ENCODE measurements at places on chromosomes 7 and 10. TPM values are rescaled to one million over a fixed set of nuclear protein-coding genes. Genes with fewer than 3 reads are reported as not detected.
A peak's percentile ranks its signal among the peaks of the same experiment; 100 is the strongest.

DNA sequence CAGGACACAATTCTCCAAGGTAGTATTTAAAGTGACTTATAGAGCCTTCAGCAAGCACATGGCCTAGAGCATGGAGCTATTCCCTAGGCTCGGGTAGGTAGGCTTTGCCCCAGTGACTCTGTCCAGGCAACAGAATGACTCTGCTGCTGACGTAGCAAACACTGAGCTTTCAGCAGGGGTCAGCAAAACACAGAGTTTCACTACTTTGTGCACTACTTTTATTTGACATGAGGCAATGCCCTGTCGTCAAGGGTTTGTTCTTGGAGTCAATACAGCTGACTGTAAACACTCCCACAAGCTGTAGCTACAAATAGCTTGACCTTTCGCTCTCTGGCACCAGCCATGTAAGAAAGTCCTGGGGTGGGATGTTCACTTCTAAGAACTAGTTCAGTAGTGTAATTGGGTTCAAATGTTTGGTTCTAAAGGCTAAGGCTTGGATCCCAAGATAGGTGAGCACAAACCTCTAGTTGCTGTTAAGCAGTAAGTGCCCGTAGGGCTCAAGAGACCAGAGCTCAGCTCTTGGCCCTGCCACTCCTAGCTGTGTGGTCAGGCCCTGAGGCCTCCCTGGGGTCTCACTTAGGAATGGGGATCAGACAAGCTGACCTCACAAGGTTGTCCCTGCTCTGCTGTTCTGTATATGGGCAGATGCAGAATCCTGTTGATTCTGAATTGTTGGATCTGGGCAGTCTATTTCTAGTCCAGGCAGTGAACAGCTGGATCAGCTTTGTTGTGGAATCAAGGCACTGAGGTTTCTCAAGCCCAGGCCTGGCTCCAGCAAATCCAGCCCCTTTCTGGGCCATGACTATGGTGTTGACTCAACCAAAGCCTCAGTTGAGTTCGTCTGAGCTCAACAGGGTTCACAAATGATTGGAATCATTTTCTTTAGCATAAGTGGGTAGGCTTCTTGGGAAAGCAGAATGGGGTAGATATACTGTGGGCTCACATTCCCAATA, 10.7 kb downstream of the NODAL start:
- peak; percentile 76 for DNase-seq
- H3K36me3 ChIP-seq: peaks cover 13% of the 10 kb centered on the region
- H3K27ac ChIP-seq: no peak overlapping the region
- peaks cover 28% of the 10 kb centered on the region for H3K4me1 ChIP-seq
- no peak overlapping the region for H3K4me3 ChIP-seq

DNA sequence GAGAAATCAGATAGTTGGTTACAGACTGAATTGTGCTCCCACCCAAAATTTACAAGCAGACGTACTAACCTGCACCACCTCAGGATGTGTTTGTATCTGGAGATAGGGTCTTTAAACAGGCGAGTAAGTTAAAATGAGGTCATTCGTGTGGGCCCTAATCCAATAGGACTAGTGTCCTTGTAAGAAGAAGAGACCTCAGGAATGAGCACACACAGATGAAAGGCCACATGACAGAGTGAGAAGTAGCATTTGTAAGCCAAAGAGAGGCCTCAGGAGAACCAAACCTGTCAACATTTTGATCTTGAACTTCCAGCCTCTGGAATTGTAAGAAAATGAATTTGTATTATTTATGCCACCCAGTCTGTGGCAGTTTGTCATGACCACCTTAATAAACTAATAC, 149.5 kb upstream of the VWC2 start:
- no peaks in the 10 kb centered on the region for H3K36me3 ChIP-seq
- H3K4me1 ChIP-seq: no peaks in the 10 kb centered on the region
- no peaks in the 10 kb centered on the region for H3K27me3 ChIP-seq
- no peak overlapping the region for H3K4me3 ChIP-seq

- H3K4me3 ChIP-seq: no peak overlapping the region
- DNase-seq: no peak
- H3K36me3 ChIP-seq: no peaks in the 10 kb centered on the region
Measured at GRCh38 chr10:34578468-34578867, 236.6 kb downstream of the PARD3 start.

- H3K4me1 ChIP-seq: no peaks in the 10 kb centered on the region
- H3K27ac ChIP-seq: no peak overlapping the region
- DNase-seq: no peak
Measured at GRCh38 chr7:28155019-28155660, 25.5 kb downstream of the JAZF1 start.

Gene TDRD1
- not detected for total RNA-seq

Gene GPRIN2
- total RNA-seq: 3.7 TPM

Gene GNAT3
- not detected for total RNA-seq

Gene SAMD9
- 0.32 TPM for total RNA-seq

Data from Caco-2 (cell line).